ENCODE measurements at places on chromosomes 7 and 10. TPM values are rescaled to one million over a fixed set of nuclear protein-coding genes. Genes with fewer than 3 reads are reported as not detected.

- DNase-seq: no peak
These were observed 12.1 kb upstream of the PLAU start for GRCh38 chr10:73898730-73899410.

GRCh38 chr7:504221-505111, 15.2 kb downstream of the PDGFA start:
- DNase-seq: no peak

- no peak for DNase-seq
These were observed 218.4 kb upstream of the PCDH15 start for GRCh38 chr10:55019439-55019838.

MAGI2 gene
- 2.0 TPM for total RNA-seq

IGF2BP3 gene
- 85.6 TPM for total RNA-seq

- DNase-seq: no peak
These were observed 62.2 kb upstream of the KDM7A start for GRCh38 chr7:140238778-140239652.

ITGA8 gene
- total RNA-seq: not detected

SLC29A4 gene
- 8.8 TPM for total RNA-seq

WEE2 gene
- total RNA-seq: not detected

EPO gene
- total RNA-seq: 0.29 TPM

- DNase-seq: no peak
These were observed 81.0 kb downstream of the KIAA1549 start for GRCh38 chr7:138900035-138900828.

- no peak for DNase-seq
These were observed 387.3 kb downstream of the HPSE2 start for GRCh38 chr10:98848361-98848760.

SGMS1 gene
- 8.3 TPM for total RNA-seq

ANK3 gene
- 2.0 TPM for total RNA-seq

GRCh38 chr10:61732629-61733278, 70.0 kb downstream of the CABCOCO1 start:
- DNase-seq: no peak

DNA sequence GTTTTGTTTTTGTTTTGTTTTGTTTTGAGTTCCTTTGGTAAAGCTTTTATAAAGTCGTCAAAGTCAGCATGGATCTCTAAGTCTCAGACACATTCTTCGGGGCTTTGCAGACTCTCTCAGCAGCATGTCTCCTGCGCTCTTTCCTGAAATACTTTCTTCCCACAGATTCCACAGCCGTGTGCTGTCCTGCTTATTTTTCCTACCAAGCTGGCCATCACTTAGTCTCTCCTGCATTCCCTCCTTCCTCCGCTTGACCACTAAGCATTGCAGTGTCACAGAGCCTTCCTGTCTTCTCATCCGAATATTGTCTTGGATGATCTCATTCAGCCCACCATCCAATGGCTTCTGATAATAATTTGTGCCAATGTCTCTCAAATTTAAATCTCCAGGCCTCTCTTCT, 434.3 kb upstream of the C7orf33 start:
- no peak for DNase-seq

DNA sequence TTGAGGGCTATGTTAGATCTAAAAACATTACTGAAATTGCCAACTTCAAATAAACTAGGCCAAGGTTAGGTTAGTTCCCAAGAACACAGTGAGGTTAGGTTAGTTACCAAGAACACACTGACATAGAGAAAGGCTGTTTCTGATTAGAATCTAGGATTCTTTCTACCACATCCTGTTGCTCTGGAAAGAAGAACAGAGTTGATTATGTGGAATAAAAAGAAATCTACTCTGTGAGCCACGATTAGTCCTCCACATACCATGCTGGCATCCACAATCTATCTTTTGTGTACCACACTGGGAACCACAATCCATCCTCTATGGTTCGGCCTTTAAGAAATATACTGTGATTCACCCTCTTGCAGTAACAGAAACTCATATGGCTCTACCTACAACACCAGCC, 91.4 kb downstream of the LRRTM3 start:
- DNase-seq: peak; percentile 75

ESYT2 gene
- 95.2 TPM for total RNA-seq

GRCh38 chr7:71739520-71740173, 607.7 kb downstream of the GALNT17 start:
- no peak for DNase-seq

- DNase-seq: no peak
These were observed 296.0 kb upstream of the SP4 start for GRCh38 chr7:21131897-21132296.

- DNase-seq: no peak
These were observed 17.3 kb downstream of the CFAP46 start for GRCh38 chr10:132925071-132925561.

LDB3 gene
- 0.88 TPM for total RNA-seq

CCDC172 gene
- total RNA-seq: not detected

APBB1IP gene
- total RNA-seq: not detected

GRCh38 chr7:129698516-129699418, 87.2 kb downstream of the NRF1 start:
- no peak for DNase-seq

DNA sequence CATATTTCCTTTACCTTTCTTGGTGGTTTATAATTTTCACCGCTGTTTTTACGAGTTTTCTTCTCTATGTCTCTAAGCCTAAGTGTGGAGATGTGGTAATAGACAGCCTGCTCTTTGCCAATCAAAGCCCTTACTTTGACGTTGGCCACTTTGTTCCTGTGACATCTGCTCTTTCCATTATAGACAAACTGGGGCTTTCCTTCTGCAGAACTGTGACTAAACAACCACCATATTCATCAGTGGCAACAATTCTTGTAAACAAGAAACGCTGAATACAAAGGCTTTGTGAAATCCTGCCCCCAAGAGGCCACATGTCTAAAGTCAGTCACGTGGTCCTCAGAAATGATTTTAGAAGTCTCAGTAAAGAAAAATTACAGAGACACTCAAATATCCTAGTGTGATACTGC, 59.6 kb upstream of the CAPZA2 start:
- peak; percentile 94 for DNase-seq

CDC14C gene
- total RNA-seq: not detected

All from SK-MEL-5 (cell line).